Left renal pelvis (tissue), 4 donors: ENCODE measurements at places on chromosomes 6 and 20.

DNA sequence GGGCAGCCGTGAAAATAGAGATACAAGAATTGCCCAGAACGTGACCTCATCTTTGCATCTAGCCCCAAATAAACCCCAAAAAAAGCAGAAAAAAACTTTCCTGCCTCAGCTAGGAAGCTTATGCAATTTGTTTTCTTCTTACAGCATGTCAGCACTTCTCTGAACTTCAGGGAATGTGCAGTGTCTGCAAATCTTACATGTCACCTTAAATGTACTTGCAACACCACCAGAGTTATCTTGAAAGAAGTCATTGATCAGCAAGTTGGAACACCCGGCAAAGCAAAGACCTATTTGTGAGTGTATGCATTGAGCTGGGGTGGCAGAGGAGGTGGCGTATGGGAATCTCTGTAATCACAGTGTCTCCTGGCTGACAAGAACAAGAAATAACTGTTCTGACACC lies 123.4 kb downstream of the PKHD1 start:
- no peak for DNase-seq

DNA sequence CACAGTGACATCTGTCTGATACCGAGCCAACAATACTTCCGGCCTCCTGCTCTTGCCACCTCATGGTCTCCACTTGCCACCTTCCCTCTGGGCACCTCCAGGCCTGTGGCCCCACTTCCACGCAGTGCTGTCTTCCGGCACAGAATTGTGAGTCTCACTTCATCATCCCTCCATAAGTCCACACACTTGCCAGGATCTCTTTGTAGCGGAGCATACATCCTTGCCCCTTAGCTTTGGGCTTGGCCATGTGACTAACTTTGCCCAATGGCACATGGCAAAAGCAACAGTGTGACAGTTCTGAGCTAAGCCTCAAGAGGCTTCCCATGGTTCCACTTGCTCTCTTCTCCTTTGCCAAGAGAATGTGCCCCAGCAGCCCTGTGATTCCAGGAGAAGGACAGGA lies 4.5 kb upstream of the C20orf202 start:
- DNase-seq, result no peak

DNA sequence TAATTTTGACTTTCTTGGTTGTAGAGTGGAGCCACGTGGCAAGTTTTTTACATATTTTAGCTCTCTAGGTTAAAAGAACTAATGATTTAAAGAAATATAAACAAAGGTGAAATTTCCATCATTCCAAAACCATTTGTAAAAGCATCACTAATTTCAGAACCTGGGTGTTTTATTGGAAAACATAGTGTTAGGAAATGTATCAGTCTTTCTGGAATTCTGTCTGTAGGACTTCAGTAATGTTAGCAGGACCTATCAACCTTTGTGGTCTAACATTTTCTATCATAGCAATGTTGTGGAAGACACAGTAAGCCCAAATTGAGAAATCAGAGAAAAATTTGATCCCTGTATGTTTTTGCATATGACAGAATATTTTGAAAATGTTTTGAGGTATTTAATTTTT lies 28.3 kb downstream of the L3MBTL3 start:
- no peak for DNase-seq

- DNase-seq, result no peak
These were observed 346.5 kb downstream of the CD83 start for GRCh38 chr6:14464055-14464454.

- DNase-seq, result no peak
These were observed 13.7 kb upstream of the HINT3 start for GRCh38 chr6:125942672-125943527.

DNA sequence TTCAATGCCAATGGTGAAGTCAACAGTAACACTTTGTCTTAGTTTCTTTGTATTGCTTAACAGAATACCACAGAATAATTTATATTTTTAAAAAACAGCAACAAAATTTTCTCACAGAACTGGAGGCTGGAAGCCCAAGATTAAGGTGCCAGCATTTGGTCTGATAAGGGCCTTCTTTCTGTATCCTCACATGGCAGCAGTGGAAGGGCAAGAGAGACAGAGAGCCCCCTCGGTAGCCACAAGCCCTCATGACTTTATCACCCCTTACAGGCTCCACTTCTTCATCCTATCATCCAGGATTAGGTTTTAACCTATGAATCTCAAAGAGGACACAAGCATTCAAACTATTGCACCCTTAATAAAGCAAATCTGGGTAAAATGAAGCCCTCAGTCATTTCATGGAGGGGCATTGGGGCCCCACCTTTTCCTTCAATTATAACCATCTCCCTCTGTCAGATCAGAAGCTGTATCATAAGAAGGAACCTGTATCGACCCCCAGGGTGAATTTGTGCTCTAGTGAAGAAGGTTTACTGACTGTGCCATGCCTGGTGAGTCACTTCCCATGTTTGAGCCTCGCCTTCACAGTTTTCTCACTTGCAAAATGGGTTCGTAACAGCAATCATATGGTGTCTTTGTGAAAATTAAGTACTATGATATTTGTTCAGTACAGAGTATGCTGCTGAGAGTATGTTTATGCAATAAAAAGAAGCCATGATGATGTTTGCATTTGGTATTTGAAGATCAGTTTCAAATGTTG lies 178.2 kb downstream of the LRFN2 start:
- no peak for DNase-seq

GRCh38 chr6:24154121-24154520 lies 28.1 kb downstream of the NRSN1 start:
- DNase-seq, result no peak

- no peak for DNase-seq
These were observed 72.6 kb upstream of the RNF24 start for GRCh38 chr20:4087923-4088322.

- no peak for DNase-seq
These were observed 61.8 kb upstream of the TIAM2 start for GRCh38 chr6:154933181-154933827.

GRCh38 chr6:160679402-160679769 lies 15.3 kb upstream of the LPA start:
- DNase-seq, result peak; percentile 22

GRCh38 chr6:38976801-38977500 lies 71.6 kb upstream of the GLP1R start:
- DNase-seq, result no peak

- no peak for DNase-seq
These were observed 84.3 kb upstream of the TRAF3IP2 start for GRCh38 chr6:111689946-111690345.

- no peak for DNase-seq
These were observed 115.2 kb upstream of the HMGCLL1 start for GRCh38 chr6:55694148-55694547.

DNA sequence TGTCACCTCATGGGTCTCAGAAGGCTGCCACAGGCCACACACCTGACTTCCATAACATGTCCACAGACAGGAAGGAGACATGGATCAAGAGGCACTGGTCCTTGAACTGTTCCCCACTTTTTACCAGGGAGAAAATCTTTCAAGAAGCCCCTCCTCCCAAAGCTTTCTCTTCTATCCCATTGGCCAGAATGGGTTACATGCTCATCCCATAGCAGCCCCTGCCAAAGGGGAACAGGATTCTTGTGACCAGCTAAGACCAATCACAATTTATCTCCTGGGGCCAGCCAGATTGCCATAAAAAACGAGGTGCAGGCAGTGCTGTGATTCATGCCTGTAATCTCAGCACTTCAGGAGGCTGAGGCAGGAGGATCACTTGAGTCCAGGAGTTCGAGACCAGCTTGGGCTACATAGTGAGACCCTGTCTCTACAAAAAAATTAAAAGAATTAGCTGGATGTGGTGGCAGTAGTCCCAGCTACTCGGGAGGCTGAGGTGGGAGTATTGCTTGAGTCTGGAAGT lies 59.4 kb downstream of the TMEM242 start:
- no peak for DNase-seq

DNA sequence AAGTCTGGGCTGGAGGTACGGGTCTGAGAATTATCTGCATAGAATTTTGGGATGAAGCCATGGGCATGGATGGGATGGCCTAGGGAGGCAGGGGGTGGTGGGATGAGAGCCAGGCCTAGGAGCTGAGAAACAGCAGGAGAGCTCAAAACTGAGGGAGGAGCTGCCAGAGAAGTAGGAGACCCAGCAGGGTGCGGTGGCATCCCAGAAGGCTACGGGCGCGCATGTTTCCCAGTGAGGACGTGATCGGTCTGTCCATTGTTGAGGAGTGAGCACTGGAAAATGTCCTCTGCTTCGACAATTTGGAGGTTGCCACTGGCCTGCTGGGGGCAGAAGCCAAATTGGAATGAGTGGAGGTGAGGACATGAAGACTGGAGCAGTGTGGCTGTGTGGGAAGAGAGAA lies 14.5 kb upstream of the MROH8 start:
- DNase-seq, result no peak

DNA sequence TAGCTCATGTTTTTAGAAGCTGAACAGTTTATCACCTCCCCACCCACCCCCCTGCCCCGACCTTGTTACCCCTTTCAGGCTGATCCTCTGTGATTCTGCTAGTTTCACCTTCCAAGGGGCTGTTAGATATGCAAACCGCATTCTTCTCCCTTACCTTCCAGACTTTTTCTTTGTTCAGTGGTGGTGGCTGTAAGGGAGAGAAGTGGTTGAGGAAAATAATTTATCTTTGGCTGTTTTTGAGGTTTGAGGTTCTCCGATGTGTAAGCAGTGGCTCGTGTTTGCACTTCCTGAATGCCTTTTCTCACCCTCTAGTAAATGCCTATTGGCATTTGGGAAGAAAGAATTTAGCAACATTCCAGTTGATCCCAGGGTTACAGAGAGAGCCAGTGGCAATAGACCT lies 69.4 kb upstream of the KCNG1 start:
- no peak for DNase-seq

GRCh38 chr6:45698046-45698445 lies 317.6 kb downstream of the CLIC5 start:
- DNase-seq, result no peak

GRCh38 chr6:11460001-11460668 lies 77.4 kb upstream of the TMEM170B start:
- DNase-seq, result no peak

DNA sequence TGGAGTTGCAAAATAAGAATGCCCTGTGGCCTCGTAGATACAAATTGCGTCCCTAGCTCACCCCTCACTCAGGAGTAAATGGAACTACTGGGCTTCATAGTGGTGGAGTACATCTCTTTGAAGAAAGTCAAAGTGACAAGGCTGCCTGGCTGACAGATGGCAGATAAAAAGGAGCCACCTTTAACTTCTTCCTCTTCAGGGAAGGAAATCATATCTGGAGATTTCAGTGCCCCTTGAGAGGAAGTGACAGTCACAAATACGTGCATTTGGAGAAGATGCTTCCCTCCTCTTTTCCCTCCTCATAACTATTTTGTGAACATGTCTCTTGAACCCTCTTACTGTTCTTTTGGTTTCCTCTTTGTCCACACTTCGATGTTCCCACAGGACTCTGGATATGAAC lies 43.2 kb downstream of the PPP1R3G start:
- no peak for DNase-seq

- no peak for DNase-seq
These were observed 294.3 kb downstream of the CDC5L start for GRCh38 chr6:44681761-44682160.

GRCh38 chr20:23631981-23632710 lies 5.6 kb downstream of the CST3 start:
- DNase-seq, result no peak

DNA sequence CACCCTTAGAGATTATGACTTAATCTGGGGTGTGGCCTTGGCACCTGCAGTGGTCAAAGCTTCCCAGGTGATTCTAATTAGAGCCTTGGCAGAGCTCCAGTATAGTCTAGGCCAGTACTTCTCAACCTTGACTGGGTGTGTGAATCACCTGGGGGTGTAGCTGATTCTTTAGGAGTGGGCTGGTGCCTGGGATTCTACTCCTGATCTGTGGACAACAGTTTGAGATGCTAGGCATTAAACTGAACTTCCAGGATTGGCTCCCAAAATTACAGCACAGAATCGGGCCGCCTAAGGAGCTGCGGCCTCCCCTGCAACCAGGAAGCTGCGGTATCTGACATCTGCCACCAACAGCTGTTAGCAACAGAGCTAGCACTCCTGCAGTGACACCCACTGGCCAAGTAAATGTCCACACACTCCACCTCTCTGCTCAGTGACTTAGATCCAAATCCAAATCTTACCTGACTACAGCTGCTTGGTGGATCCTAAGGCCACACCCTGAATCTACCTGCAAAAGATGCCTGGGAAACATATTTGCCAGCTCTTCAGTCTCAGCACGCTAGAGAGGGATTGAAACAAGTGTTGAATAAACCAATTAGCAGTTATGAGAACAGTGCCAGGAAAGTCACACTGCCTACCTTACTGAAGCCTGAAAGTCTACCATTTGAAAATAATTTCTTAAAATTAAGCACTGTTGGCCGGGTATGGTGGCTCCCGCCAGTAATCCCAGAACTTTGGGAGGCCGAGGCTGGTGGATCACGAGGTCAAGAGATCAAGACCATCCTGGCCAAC lies 126.7 kb downstream of the UNC5CL start:
- no peak for DNase-seq

GRCh38 chr6:148817689-148818088 lies 70.9 kb downstream of the UST start:
- no peak for DNase-seq

GRCh38 chr6:154847318-154847717 lies 114.1 kb downstream of the SCAF8 start:
- DNase-seq, result no peak

DNA sequence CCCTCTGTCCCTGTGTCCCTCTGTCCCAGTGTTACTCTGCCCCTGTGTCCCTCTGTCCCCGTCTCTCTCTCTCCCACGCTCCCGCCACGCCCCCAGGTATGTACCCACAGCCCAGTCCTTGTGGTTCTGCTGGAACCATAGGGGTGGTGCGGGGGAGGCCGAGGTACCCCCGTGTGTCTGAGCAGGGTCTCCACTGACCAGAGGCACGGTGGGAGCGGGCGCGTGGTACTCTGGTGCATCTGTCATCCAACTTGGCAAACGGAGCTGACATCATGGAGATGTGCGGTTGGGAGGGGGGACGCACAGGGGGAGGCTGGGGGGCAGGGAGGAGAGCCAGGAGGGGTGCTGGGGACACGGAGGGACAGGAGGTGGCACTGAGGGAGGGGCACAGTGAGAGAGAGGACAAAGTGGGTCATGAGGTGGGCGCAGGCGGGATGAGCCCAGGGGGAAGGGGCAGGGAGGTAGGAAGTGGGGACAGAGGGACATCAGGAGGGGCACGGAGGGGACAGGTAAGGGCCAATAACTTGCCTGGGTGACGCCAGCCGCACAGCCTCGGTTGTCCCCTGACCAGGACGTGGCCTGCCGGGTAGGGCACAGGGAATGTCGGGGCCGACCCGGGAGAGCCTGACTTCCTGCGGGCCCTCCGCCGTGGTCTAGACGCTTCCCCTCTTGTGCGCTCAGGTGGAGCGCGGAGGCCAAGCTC lies 163.6 kb upstream of the PDE10A start:
- no peak for DNase-seq

DNA sequence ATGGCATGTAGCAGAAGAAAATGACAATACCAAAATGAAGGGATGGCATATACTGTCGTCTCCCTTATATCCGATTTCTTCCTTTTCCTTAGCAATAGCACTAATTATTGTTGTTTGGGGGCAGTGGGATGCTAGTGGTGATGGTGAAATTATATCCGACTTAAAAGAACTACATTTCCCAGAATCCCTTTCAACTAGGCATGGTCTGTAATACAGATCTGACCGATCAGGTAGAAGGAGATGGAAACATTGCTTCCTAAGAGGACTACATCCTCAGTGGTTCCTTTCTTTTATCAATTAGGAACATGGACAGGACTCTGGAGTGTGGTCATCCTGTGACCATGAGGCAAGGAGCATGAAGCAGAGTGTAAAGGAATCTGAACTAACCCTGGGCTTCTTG lies 532.6 kb downstream of the CBLN4 start:
- no peak for DNase-seq
